Kidney epithelial cell (primary cell): ENCODE measurements at places on chromosomes 5 and 9.

DNA sequence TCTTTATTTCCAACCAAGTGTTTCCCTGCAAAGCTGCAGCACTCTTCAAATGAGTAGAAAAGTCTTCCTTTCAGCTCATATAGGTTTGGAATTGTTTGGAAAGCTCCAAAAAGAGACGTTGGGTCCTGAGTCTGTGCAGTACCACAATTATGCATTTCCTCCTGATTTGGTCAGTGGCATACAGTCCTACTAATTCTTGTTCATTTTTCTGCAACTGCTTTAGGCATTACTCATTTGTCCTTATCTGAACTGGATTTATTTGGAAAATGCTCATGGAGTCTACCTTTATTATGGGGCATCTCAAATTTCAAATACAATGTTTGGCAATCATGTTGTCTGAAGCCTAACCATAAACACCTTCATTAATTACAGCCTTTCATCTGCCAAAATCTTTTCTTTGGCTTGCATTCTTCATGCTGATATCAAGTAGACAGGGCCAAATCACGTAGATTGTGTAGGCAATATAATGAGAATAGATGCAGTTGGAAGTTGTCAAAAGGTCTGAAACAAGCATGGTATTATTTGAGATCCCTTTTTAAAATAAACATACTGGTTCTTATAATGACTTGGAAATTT, 232.8 kb downstream of the TLE1 start:
- no peak for DNase-seq

DNA sequence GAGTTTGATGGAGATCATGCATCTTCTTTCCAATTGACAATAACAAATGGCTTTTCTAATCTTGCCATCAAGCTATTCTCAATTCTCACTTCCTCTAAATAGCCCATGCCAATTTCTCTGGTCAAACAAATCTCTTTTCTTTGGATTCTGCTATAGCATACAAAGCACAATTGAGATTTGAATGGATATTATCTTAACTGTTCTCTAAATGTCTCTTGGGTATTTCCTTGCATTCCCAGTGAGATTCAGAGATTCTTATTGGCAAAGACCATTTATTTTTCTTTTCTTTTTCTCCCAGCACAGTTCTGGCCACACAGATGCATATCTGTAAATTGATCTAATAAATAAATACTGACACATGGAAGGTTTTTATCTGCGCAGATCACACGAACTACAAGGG, at the start of gene OR1N2:
TSS of gene OR1N2 (plus strand) at position 301 of the 400 bp plus-strand sequence. CDS start 100 bp downstream, outside the sequence.
- DNase-seq, result no peak

- no peak for DNase-seq
These were observed 426.6 kb downstream of the SPOCK1 start for GRCh38 chr5:137072361-137073115.

GRCh38 chr5:56934325-56934724, 17.6 kb downstream of the MIER3 start:
- DNase-seq, result no peak

DNA sequence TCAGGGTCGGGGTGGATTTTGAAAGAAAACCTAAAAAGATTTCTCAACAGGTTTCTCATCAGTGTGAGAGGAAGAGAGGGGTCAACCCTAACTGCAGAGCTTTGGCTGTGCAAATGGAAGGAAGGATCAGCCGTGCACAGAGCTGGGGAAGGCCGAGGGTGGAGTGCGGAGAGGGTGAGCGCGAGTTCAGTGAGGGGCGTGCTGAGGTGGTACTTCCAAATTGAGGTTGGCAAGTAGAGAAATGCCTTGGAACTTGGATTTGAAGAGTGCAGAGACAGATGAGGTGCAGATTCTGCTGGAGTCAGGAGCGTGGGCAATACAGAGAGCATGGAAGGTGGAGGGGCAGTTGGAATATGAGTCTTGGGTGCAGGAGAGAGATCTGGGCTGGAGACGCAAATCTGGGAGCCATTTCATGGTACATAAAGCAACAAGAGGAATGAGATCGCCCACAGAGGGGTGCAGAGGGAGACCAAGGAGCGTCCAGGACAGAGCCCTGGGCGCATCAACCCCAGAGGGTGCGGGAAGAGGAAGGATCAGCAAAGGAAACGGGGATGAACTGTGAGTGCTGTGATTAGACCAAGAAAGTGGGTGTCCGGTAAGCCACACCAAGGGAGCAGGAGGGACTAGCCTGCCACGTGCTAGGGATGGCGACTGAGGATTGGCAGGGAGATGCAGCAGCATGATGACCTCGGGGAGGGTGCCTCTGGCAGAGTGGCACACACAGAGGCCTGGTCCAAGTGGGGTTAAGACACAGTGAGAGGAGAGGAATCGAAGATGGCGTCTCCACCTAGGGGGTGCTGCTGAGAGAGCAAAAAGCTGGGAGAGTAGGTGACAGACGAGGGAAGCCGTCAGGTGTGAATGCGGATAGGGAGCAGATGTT, 105.8 kb downstream of the ADAMTS2 start:
- no peak for DNase-seq

- DNase-seq, result peak; percentile 89
These were observed 439.6 kb downstream of the CSNK1G3 start for GRCh38 chr5:123951582-123951977.

DNA sequence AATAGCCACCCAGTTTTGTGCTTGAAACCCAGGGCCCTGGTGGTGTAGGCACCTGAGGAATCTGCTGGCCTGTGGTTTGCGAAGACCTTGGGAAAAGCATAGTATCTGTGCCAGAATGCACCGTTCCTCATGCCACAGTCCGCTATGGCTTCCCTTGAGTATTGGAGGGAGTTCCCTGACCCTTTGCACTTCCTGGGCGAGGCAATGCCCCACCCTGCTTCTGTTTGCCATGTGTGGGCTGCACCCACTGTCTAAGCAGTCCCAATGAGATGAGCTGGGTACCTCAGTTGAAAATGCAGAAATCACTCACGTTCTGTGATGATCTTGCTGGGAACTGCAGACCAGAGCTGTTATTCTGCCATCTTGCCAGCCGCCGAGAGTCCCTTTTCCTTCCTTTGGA, 483.5 kb downstream of the AGTPBP1 start:
- no peak for DNase-seq

DNA sequence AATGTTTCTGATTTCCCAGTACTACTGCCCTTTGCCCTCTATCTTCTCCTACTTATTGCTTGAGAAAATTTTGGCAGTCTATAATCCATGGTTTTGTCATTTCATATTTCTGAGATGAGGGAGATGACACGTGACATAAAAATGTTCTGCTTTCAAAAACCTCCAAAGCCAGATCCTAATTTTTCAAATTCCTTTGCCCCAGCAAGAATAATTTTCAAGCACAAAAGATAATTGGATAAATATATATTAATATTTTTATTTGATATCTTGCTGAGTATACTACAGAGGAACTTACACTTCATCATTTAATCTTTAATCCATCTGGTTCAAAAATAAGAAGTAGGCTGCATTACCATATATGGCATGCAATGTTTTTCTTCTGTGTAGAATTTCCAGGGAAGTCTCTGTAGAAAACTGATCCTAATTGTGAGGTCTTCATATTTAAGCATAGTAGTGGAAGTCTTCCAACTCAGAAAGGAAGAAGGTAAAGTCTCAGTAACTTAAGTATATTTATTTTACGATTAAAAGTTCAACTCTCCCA, 1738.8 kb downstream of the EFNA5 start:
- DNase-seq, result no peak

- DNase-seq, result no peak
These were observed 103.1 kb upstream of the MYO10 start for GRCh38 chr5:17039170-17039569.

- DNase-seq, result no peak
These were observed 22.2 kb downstream of the GPX3 start for GRCh38 chr5:151042453-151043093.

- no peak for DNase-seq
These were observed 151.9 kb downstream of the PDE4D start for GRCh38 chr5:59741599-59741998.
